CD4-positive, alpha-beta T cell (primary cell): ENCODE measurements at places on chromosomes 7 and 10.

DNA sequence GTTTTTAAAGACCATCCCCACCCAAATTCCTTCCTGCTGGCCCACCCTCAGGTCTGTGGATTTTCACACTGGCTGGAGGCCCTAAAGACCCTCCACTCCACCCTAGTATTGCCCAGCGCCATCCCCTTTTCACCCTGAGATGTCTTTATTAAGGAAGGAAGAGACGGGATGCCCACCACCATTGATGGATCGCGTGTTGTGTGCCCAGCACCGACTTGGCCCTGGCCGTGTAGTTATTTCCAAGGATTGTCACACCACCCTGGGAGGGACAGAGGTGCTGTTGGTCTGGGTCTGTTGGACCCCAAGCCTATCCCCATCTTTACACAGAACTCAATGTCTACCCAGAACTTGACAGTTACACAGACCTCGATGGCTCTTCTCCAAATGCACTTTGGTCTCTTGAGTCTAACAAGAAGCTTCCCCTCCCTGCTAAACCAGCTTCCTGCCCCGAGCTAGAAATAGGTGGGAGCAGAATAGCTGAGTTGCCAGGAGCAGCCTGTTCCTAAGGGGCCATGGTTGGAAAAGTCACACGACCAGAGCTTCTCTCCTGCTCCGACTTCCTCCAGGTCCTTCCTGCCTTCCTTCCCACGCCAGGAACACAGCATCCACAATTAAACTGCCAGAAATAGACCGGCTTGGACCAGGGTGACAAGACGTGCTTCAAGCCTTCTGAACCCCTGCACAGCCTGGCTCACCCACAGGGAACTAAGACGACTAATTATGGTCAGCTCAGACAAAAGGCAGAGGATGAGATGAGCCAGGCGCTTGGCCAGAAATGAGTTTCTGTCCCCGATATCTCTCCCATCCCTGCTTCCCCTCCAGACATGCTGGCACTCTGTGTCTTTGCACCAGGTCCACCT is 139.5 kb upstream of the CHST15 start:
- no peak for DNase-seq

GRCh38 chr10:61859786-61860185 is 41.7 kb upstream of the ARID5B start:
- no peak for DNase-seq

DNA sequence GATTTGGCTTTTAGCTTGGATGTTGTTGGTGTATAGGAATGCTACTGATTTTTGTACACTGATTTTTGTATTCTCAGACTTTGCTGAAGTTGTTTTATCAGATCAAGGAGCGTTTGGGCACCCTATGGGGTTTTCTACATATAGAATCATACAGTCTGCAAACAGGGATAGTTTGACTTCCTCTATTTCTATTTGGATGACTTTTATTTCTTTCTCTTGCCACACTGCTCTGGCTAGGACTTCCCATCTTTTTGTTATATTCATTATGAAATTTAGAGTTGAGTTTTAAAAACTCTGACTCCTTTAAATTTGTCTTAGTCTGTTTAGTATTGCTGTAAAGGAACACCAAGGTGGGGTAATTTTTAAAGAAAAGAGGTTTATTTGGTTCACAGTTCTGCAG is 4.7 kb downstream of the ZNF786 start:
- no peak for DNase-seq

DNA sequence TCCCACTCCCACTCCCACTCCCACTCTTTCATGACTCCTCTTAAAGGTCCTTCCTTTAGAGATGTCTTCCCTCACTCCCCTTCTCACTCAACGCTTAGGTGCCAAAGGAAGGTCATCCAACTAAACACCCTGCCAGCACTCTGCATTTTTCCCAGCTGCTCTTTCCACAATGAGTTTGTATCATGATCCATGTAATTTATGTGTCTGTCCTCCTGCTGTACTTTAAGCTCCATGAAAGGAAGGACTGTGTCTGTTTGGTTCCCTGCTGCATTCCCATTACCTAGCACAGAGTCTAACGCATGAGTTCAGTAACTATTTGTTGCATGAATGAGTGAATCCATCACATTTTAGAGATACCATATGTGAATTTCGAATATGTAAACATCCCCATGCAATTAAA is 252.7 kb downstream of the KIF20B start:
- DNase-seq, result no peak

DNA sequence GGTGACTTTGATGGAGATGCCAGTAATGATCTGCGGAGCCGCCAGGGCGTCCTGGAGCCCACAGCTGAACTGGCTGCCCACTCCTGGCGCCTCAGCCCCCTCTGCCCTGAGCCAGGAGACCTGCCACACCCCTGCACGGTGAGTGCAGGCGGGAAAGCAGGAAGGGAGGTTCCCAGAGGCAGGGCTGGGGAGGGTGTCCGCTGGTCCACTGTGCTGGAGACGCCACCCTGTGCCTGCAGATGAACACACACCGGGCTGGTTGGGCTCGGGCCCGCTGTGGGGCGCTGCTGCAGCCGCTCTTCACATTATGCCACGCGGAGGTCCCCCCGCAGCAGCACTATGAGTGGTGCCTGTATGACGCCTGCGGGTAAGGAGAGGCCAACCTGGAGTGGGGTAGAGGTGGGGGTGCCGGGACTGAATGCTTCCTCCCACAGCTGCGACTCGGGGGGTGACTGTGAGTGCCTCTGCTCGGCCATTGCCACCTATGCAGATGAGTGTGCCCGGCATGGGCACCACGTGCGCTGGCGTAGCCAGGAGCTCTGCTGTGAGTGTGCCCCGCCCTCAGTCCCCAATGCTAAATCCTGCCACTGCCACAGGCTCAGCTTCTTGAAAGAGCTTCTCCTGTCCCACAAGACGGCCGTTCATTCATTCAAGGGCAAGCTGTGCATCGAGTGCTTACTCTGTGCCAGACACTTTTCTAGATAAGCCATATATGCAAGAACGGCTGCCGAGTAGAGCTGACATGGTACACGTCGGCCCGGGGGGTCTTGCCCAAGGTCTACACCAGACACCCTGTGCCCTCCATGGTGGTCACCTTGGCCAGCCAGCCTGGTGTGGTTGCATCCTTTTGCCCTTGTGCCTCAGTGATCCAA is 14.3 kb upstream of the ZNF467 start:
- no peak for DNase-seq

DNA sequence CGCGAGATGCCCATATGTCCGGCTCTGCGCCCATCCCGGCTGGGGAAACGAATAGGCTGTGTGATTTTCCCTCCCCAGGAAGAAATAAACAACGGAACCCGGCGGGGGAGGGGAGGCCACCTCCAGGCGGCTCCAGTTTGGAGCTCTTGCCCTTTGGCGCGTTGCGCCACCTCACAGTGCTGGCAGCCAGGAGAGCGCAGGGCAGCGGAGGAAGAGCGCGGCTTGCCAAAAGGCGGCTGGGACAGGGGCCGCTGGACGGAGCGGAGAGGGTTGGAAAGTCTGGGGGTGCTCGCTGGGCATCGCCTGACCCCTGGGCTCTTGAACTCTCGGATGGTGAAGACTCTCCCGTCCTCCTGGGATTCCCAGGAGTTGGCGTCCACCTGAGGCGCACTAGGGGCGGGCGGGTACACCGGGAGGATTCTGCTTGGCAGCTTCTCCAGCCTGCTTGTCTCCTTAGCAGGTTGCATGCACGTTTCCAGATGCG is 5.3 kb upstream of the NEUROG3 start:
- DNase-seq, result no peak

DNA sequence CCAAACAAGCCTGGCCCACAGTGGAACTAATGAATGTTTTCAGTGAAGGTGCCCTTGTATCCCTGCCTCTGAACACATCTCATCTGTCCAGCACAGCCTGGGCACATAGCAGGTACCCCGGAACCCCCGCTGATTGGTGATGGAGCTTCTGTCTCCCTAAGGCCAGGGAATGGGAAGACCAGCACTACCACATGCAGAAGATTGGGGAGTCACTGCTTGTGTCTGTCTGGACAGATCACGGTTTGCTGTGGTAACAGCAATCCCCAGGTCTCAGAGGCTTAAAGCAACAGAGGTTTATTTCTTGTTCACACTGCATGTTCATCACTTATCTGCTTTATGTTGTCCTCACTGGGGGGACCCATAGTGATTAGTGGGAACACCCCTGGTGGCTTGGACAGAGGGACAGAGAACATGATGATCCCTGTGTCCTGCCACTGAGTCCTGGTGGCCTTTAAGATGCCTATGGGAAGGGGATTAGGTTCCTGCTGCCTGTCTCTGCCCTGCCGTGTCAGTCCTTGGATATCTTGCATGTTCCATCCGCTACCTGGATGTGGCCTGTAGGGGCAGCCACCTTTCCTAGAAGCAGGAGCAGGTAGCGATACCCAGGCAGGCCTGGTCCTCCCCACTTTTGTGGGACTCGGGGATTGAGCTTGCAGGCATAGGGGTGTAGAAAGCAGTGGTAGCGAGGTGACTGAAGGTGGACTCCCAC is 3.6 kb downstream of the TSPAN14 start:
- DNase-seq, result no peak

GRCh38 chr10:15237351-15237750 is 68.9 kb upstream of the NMT2 start:
- no peak for DNase-seq

- DNase-seq, result no peak
Observed at GRCh38 chr10:124470544-124471434, 9.2 kb downstream of the LHPP start.

- no peak for DNase-seq
Observed at GRCh38 chr7:137395420-137395819, 51.9 kb upstream of the PTN start.
